ELF-1 (cell line): ENCODE measurements at places on chromosomes 2 and 18.

GRCh38 chr2:218026244-218026643, 23.4 kb upstream of the TNS1 start:
- DNase-seq: no peak

- DNase-seq: no peak
These were observed 25.4 kb downstream of the CENPA start for GRCh38 chr2:26811261-26811660.

- no peak for DNase-seq
These were observed 24.7 kb upstream of the HNRNPLL start for GRCh38 chr2:38627391-38627790.

- no peak for DNase-seq
These were observed 476.2 kb downstream of the SLC4A3 start for GRCh38 chr2:220103596-220103995.

DNA sequence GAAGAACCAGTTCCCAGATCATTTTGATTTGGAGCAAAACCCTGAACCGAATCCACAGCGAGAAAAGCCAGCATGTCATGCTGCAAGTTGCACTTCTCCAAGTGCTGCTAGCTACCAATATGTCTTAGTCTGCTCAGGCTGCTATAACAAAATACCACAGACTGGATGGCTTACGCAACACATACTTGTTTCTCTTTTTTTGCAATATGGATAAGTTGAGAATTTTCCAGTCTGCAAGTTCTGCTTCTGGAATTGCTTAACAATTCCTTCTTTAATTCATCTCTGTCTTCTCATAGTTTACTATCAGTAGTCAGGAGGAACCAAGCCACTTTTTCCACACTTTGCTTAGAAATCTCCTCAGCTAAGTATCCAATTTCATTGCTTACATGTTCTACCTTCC, 105.9 kb upstream of the RBBP8 start:
- no peak for DNase-seq

GRCh38 chr2:204900910-204901309, 355.6 kb downstream of the PARD3B start:
- DNase-seq: no peak

DNA sequence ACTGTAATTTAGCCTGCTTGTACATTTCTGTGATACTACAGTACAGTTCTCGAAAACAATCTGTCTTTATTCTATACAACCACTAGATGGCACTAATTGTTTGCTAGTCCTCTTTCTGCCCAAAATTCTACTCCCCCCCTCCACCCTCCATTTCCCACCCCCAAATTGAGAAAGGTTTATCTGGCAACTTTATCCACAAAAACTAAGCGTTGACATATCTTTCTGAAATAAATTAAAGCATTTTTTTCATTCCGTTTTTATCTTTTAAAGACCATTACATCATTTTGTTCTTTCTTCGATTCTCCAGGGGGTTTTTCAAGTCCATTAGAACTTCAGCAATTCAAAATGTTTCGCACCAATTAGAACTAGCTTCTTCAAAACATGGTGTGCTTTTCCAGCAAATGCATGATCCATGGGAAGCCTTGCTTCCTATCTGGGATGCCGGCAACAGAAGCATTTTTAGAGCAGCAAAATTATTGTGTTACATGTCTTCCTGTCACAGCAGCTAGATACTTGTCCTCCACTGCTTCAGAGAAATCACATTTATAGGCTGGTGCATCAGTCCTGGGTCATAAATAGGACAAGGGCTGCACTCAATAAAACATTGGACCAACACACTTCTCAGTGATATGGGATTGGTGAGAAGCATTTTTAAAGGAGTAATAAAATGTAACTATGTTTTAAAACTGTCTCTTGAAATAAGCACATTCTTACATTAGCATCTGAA, 241.3 kb downstream of the PAX3 start:
- DNase-seq: no peak

DNA sequence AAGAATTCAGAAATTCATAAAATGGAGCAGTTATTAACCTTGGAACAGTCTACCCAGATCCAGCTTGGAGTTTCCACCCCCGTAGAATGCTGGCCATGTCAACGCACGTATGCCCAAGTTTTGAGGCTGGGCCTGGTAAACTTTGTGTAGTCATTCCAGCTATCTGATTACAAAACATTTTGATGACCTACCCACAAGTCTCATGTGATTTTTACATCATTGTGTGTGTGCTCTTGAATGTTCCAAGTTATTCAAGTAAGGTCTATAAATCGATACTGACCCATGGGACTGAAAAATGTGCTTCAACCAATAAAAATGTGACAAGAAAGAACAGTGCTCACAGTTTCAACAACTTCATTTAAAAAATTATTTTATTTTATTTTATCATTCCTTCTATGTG, 32.5 kb upstream of the ICOS start:
- no peak for DNase-seq

GRCh38 chr2:229003256-229003655, 267.8 kb downstream of the PID1 start:
- no peak for DNase-seq

- no peak for DNase-seq
These were observed 132.4 kb downstream of the ACOXL start for GRCh38 chr2:110864731-110865130.

DNA sequence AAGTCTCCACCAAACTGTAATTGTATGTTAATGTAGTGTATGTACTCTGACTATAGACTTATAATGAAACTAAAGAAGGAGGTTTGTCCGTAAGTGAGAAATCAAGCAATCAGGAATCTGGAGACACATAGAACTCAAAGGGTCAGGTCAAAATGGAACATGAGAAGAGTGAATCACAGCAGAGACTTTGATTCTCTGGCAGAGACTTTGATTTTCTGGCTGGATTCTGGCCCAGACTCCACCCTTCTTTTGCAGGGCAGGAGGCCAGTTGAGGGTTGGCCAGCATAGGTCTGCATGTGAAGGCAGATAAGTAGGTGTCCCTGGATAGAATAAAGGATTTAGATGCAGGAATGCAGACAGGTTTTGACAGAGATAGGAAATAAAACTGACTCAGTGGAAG, 11.0 kb upstream of the NCKAP5 start:
- DNase-seq: no peak
